ENCODE measurements at places on chromosomes 5 and 9. TPM values are rescaled to one million over a fixed set of nuclear protein-coding genes. Genes with fewer than 3 reads are reported as not detected.

- DNase-seq: no peak
These were observed 6.0 kb downstream of the OLFML2A start for GRCh38 chr9:124782661-124783574.

DNA sequence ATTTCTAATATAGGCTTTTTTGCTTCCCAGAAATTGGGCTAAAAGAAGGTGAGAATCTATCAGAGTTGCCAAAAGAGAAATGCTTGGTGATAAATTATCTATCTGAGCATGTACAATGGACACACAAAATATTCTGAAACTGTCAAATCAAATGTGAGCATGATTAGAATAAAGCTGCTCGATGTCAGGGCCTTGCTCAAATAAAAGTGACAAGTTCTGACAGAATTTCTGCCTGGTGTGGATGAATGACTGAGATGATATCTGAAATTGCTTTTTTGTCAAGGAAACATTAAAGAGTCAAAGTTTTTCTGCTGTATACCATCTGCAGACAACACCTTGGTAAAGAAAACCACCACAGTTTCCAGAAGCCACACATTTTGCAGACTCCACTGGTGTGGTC is 128.8 kb downstream of the GABRG2 start:
- DNase-seq: no peak

DNA sequence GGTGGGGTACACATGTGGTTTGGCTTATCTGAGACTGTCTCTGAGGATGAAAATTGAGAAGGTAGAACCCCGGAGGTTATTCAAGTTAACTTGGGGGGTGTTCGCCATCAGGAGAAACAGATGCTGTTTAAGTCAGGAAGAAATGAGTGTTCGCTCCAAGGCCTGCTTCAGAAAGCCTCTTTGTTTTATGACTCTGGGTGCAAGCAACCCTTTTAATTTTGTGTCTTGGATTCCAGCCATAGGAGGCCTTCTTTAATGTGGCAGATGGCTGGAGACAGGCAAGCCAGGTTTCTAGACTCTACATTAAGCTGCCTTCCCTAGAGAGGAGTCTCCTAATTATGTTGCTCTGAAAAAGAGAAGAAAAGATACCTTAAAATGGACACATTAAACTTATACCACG is 4.2 kb upstream of the SMAD5 start:
- DNase-seq: no peak

EMB gene
- 0.27 TPM for total RNA-seq

CDHR2 gene
- 0.62 TPM for total RNA-seq

DNA sequence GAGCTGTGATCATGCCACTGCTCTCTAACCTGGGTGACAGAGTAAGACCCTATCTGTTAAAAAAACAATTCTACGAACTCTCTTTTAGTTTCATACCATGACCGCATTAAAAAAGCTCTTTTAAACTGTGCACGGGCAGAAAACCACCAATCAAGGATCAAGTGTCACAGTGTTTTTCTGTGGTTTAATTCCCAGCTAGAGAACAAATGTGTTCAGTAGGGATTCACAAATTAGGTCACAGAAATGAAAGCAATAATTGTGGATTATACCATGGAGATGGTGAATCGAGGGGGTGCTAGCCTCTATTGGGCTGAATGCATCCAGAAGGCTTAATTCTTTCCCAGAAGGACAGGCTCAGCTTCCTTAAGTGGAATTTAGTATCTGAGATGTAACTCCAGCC is 79.1 kb downstream of the ATG10 start:
- no peak for DNase-seq

- DNase-seq: no peak
These were observed 202.3 kb downstream of the LRRC70 start for GRCh38 chr5:62780888-62781287.

GRCh38 chr5:142292249-142292648 is 32.6 kb downstream of the SPRY4 start:
- DNase-seq: no peak

RMI1 gene
- total RNA-seq: 15.7 TPM

CTXN3 gene
- not detected for total RNA-seq

- no peak for DNase-seq
These were observed 372.3 kb upstream of the CDH18 start for GRCh38 chr5:20360263-20360662.

Measured in K562 (cell line).